Daoy (cell line): ENCODE measurements at places on chromosomes 3 and 15.
A peak's percentile ranks its signal among the peaks of the same experiment; 100 is the strongest.

GRCh38 chr3:64188810-64189560, 36.3 kb downstream of the PRICKLE2 start:
- DNase-seq = peak; percentile 91

GRCh38 chr3:172153335-172153861, 114.0 kb downstream of the FNDC3B start:
- DNase-seq = peak; percentile 99

DNA sequence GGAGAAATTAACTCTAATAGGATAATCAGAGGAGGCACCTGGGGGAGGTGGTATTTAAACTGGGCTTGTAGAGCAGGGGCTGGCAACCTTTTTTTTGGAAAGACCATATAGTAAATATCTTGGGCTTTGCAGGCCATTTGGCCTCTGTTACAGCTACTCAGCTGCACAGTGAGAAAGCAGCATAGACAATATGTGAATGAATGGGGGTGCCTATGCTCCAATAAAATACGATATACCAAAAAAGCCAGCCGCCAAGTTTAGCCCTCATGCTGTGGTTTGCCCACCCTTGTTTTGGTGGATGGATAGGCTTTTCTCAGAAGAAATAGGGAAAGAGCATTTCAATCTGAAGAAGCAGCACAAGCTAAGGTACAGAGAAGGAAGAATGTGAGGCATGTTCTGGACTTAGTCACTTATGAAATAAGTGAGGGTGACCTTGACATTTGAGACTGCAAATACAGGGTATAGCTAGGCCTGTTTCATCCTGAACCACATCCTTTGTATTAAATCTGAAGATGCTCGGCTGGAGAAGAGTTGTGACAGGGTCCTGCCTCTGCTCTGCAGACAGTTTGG, 131.0 kb upstream of the NR2E3 start:
- no peak for DNase-seq

GRCh38 chr3:85781806-85782205, 823.0 kb downstream of the CADM2 start:
- DNase-seq = no peak

GRCh38 chr3:46895204-46895660, 17.7 kb downstream of the PTH1R start:
- DNase-seq = peak; percentile 36

DNA sequence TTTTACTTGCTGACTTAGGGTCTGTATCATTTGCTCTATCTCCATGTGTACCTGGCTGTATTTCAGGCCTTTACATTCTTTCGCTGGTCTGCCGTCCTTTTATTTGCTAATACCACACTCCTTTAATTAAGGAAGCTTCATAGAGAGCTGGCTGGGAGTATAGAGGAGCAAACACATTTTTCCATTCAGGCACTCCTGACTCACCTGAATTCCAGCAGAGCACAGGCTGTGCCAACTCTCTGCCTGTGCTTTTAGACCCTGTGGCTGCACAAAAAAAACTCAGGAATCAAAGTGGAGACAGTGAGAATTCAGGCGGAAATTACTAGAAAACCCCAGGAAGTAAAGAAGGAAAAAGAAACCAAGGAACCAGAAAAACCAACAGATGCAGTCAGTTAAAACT, 29.0 kb upstream of the ATP10A start:
- DNase-seq = no peak

DNA sequence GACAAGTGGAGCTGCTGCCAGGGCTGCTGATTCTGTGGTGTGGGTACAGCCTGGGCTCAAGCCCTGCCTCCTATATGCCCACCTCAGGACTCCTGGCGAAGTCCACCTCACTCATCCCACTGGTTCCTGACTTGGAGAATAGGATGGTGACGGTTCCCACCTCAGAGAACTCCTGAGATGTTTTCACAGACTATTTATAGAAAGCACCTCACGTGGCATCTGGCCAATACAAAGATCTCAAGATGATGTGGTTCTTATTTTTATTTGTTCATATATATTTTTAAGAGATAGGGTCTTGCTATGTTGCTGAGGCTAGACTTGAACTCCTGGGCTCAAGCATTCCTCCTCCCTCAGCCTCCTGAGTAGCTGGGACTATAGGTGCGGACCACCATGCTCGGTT, 236.9 kb upstream of the BHLHE40 start:
- DNase-seq = no peak

GRCh38 chr3:104546301-104546700, 820.4 kb upstream of the ALCAM start:
- no peak for DNase-seq

- DNase-seq = no peak
These were observed 278.0 kb downstream of the FOXP1 start for GRCh38 chr3:71305231-71306206.

- DNase-seq = peak; percentile 12
These were observed 114.7 kb downstream of the GADL1 start for GRCh38 chr3:30779686-30780287.

- no peak for DNase-seq
These were observed 487.4 kb downstream of the FGF12 start for GRCh38 chr3:192239956-192240355.

GRCh38 chr15:74317820-74318375, 49.5 kb downstream of the CYP11A1 start:
- peak; percentile 95 for DNase-seq

DNA sequence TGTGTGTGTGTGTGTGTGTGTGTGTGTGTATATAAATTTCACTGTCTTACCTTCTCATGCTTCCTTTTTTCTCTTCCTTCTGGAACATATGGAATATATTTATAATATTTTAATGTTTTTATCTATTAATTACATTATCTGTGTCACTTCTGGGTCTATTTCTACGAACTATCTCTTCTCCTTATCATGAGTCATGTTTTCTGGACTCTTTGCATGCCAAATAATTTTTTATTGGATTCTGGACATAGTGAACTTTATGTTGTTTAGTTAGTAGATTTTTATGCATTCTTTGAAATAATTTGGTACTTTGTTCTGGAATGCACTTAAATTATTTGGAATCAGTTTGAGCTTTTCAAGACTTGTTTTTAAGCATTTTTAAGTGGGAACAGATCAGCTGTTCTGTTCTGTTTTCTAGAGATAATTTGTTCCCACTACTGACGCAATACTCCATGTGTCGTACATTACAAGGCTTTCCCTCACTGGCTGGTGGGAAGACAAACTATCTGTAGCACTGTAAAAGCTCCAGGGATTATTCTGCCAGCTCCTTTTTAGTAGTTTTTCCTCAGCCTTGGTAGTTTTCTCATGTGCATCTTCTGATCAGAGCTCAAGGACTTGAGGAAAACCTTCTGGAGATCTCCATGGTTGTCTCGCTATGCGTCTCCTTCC, 302.0 kb downstream of the CLSTN2 start:
- DNase-seq = no peak

DNA sequence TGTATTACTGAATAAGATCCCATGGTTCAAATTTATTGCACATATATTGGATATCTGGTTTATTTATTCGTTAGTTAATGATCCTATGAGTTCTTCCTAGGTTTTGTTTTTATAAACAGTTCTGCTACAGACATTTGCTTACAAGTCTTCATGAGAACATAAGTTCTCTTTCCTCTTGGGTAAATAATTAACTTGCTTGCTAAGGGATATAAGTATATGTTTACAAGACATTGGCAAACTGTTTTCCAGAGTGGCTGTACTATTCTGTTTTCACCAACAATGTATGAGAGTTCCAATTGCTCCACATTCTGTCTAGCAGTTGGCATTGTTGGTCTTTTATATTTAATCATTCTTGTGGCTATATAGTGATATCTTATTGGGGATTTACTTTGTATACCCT, 341.8 kb upstream of the GBE1 start:
- DNase-seq = no peak

- DNase-seq = peak; percentile 67
These were observed 397 bp downstream of the PLXND1 start for GRCh38 chr3:129605922-129606635.

DNA sequence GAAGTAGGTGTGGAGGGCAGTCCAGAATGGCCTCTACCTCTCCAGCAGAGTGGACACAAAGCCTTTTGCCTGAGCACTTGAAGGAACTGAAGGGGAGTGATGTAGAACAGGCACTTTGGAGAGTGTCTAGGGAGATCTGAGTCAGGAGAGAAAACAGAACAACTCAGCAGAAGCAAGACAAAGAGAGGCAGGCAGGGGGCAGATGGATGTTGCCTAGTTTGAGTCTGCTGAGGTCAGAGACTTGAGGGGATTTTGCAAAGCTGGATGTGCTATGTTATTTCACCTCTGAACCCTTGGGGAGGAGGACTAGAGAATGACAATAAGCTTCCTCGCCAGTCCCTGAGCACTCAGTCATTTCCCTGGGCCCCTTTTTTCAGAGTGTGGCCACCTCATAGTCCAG, 366.4 kb downstream of the EPHB1 start:
- no peak for DNase-seq

DNA sequence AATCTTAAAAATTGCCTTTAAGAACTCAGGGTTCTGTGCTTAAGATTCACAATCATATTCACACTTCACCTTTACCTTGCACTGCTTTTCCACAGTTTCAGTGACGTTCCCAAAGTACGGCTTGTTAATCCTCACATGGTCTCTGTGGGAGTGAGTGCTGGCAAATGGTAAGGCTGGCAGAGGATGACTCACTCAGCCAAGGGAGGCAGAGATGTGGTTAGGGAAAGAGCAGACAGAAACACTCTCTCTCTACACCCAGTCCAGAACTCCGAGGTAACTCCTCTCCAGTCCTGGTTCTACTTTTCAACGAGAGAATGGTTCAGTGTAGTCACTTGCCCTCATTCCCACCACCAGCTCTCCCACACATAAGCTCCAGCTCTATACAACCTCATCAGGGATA, 33.1 kb downstream of the RASGRP1 start:
- peak; percentile 86 for DNase-seq

DNA sequence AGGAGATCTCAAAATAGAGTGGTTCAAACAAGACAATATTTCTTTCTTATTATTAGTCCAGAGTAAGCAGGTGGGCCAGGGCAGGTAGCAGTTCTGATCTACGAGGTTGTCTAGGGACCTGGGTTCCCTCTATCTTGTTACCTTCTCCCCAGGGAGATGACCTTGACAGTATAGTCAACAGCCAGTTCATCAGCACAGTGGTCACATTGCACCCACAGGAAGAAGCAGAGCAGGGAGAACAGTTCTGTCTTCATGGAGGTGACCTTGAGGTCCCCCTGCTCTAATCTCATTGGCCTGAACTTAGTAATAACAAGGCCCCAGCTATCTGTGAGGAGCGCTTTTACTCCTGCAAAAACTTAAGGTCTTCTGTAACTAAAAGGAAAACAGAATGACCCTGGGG, 21.7 kb downstream of the SLC49A4 start:
- DNase-seq = no peak

- no peak for DNase-seq
These were observed 120.7 kb downstream of the VGLL4 start for GRCh38 chr3:11522953-11523571.

DNA sequence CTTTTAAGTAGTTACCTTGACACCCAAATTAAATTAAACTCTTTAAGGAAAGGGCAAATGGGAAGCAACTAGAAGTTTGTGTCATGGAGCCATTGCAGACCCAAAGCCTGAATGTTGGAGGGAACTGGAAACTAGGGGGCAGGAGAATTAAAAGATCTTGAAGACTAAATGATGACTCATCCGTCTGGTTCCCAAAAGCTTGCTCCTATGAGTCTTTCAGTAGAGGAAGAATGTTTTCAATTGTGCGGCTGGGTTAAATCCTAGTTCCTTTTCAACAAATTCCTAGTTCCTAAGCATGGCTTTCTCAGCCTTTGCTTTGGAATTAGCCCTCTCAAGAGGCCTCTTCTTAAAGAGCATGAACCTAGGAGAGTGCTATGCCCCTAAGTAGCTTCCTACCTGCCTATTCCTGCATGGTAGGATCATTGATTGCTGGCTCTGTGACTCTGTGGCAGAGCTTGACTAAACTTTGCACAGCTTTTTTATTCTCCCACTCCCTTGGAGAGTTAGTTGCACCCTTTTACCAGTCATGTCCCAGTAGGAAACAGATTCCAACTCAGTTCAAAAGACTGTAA, 17.7 kb downstream of the CLEC3B start:
- peak; percentile 71 for DNase-seq

GRCh38 chr3:38479431-38480092, 16.6 kb upstream of the EXOG start:
- DNase-seq = peak; percentile 48

- DNase-seq = no peak
These were observed 23.4 kb upstream of the GALNT15 start for GRCh38 chr3:16151109-16151508.

DNA sequence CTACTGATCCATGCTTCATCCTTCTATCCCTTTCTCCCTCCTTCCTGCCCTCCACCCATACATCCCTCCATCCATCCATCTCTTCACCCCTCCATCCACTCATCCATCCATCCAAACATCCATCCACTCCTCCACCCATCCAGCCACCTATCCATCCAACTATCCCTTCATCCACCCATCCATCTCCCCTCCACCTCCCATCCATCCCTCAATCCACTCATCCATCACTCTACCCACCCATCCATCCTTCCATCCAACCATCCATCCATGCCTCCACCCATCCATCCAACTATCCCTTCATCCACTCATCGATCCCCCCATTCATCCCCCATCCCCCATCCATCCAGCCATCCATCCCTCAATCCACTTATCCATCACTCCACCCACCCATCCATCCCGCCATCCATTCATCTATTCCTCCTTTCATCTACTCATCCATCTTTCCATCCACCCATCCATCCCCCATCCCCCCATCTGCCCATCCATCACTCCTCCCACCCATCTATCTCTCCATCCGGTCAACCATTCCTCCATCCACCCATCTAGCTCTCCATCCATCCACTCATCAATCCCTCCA, 132.4 kb upstream of the IQSEC1 start:
- DNase-seq = no peak

GRCh38 chr3:95277613-95278012, 1214.8 kb downstream of the NSUN3 start:
- no peak for DNase-seq

GRCh38 chr15:100807028-100807427, 72.6 kb upstream of the ALDH1A3 start:
- no peak for DNase-seq

DNA sequence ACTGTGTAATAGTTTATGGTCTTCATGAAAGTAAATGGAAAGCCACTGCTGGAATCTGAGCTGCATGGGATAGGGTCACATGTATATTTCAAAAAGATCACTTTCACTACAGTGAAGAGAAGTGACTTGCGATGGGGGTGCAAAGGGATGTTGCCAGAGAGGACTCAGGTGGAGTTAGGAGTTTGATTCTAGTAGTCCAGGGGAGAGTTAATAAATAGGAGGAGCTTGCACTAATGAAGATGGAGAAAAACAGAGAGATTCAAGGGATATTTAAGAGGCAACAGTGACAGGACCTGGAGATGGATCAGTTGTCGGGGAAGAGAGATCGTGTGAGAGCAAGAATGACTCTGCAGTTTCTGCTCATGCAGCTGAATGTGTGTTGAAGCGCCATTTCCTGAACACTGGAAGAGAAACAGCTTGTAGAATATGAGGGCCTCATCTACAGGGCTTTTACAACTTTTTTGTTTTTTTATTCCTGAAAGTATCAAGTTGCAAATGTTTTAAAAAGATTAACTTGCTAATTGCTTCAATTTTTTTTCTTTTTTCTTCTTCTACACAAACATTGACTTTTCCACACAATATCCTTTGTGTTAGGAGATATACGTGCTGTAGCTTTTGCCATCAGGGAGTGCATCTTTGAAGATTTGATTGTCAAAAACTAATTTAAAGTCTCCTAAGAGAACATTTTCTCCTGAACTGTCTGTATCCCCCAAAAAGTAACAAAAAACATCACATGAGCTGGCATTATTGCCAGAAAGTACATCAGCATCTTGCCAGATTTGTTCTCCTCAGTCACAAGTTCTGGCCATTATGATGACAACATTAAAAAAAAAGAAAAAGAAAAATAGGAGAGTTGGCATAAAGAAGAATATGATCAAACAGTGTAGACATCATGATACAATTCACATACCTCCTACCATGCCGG, 37.5 kb downstream of the SETMAR start:
- no peak for DNase-seq
